ENCODE measurements at places on chromosomes 1 and 21.

DNA sequence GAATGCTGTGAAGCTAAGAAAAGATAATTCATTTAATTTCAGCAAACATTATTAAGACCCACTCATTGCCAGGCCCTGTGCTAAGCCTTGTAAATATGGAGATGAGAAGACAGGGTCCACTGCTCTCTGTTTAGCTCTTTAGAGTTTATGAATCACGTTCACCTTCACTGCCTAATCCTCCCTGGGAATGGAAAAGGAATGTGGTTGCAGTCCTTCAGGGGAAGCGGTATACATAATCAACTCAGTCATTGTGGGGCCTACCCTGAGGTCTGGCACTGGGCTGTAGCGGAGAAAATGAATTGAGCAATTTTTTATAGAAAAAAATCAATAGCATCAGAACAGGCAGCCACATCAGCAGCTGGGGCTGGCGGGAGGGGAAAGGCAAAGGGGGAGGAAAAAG is 412.1 kb upstream of the NFIA start:
- DNase-seq: peak; percentile 87

DNA sequence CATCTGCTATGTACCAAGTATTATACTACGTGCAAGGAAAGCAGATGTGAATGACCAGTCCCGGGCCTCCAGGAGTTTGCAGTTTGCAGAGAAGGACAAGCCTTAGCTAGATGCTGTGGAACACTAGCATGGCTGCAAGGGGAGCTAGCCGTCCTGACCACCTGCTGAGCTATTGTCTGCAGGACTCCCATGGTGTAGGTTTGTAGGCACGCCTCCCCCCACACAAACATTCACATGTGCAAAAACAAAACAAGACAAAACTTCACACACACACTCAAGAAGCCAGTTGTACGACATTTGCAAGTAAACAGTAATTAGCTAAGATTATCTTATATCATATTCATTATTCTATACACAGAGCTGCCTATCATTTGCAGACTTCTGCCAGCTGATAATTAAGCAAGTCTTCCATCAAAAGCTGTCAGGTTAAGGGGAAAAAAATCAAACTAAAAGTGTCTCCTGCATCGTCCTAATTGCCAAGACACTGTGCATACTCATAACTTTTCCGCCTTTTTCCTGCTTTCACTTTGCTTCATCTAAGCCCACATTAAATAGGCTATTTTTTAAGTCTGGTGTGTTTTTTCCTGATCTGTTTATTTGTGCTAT is 10.7 kb upstream of the HNRNPU start:
- DNase-seq: no peak

- DNase-seq: no peak
These were observed 258.1 kb downstream of the HHAT start for GRCh38 chr1:210586771-210587170.

GRCh38 chr1:186605762-186606350 is 74.4 kb downstream of the PTGS2 start:
- DNase-seq: peak; percentile 42

GRCh38 chr1:116908820-116909511 is 750 bp upstream of the PTGFRN start:
- DNase-seq: no peak

DNA sequence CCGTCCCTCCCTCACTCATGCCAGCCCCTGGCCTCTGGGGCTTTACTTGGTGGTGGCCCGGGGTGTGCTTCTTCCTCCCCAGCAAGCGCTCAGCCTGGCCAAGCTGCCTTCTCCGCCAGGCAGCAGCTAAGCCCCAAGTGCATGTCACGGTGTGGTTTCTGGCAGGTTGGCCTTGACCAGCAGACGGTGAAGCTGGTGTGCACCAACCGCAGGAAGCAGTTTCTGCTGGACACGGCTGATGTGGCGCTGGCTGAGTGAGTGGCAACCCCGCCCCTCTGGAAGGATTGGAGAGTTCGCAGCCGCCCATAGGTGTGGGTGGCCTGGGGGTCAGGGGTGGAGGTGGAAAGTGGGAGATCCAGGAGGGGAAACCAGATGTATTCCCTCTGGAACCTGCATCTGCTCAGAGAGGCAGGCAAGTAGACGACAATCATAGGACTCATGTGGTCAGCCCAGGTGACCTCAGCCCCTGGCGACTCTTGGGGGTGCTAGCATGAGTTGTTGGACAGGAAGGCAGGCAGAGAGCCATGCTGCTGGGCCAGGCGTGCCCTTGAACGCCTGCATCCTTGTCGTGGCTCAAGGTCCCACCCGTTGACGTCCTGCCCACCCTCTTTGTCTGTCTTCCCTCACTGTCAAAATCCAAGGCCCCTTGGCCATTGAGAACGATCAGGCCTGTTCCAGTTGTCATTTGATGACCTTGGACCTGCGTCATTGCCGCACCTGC is 7.0 kb upstream of the SLC25A34 start:
- peak; percentile 29 for DNase-seq

GRCh38 chr1:109229531-109230127 is 15.9 kb downstream of the SARS1 start:
- no peak for DNase-seq

DNA sequence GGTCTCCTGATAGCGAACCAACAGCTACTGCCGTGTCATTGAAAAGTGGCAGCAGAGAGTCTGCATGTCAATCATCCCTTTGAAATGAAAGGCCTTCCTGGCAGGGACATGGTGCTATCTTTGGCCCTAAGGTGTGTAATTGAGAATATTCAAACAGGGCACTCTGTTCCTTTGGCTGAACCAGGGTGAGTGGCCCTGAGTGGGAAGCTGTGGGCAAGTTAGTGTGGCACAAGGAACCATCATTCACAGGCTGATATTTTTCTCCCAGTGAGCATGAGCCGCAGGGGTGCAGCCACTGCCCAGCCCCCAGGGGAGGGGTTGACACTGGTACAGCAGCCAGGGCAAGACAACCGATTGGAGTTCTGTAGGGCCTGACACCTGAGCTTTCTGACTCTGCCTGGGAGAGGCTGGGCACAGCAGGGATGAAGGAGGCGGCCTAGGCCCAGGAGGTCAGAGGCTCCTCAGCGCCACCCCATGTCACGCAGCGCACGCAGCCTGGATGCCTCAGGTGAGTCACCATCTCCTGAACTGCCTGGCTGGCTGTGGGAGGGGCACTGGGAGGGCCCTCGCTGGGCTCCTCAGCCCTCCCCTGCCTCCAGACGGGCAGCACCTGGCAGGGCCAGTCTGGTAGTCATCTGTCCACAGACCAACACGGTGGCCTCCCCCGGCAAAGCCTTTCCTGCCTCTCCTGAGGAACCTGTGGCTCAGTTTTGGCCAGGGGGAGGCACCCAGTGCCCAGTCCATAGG is 13.2 kb downstream of the QSOX1 start:
- DNase-seq: peak; percentile 89

DNA sequence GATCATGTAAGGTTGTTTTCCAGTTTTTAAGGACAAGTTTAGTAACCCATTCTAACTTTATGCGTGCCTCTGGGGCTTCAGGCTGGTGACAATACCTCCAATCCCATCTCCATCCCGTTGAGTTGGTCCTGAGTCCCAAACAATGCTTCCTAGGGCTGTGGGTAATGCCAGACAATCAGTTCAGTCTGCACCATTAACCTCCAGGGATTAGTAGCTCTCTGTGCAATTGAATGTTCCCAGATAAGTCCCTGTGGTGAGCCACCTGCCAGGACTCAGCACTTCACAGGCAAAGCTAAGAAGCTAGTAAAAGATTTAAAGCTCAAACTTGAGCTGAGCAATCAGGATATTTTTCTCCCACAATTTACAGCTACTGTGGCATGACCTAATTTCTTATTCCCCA is 462.2 kb upstream of the PTBP2 start:
- DNase-seq: no peak

GRCh38 chr21:45164124-45164511 is 89.7 kb downstream of the ADARB1 start:
- DNase-seq: no peak

DNA sequence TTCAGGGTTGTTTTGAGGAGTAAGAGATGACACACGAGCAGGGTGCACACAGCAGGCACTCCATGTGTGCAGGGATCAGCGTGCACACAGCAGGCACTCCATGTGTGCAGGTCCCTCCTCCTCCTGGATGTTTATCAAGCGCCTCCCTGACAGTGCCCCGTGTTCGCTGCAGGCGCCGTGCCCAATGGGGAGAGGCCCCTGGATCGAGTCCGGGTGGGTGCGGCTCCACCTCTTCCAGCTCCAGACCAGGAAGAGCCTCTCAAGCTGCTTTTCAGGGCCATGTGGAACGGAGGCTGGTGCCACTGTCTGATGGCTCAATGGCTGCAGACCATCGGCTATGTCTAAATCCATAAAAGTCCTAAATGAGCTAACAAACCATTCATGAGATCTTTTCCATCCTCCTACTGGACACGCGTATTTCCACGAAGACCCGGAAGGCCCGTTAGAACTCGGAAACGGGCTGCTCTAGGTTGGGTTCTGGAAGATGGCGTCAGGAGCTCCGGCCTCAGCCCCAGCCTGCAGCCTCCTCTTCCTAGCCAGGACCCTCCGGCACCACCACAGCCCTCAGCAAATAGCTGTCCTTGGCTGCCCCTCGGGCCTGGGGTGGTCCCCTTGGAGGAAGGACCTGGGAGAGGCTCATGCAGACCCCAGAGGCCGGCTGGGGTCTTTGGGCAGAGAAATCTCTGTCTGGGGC is 36.0 kb downstream of the RRP1 start:
- no peak for DNase-seq

DNA sequence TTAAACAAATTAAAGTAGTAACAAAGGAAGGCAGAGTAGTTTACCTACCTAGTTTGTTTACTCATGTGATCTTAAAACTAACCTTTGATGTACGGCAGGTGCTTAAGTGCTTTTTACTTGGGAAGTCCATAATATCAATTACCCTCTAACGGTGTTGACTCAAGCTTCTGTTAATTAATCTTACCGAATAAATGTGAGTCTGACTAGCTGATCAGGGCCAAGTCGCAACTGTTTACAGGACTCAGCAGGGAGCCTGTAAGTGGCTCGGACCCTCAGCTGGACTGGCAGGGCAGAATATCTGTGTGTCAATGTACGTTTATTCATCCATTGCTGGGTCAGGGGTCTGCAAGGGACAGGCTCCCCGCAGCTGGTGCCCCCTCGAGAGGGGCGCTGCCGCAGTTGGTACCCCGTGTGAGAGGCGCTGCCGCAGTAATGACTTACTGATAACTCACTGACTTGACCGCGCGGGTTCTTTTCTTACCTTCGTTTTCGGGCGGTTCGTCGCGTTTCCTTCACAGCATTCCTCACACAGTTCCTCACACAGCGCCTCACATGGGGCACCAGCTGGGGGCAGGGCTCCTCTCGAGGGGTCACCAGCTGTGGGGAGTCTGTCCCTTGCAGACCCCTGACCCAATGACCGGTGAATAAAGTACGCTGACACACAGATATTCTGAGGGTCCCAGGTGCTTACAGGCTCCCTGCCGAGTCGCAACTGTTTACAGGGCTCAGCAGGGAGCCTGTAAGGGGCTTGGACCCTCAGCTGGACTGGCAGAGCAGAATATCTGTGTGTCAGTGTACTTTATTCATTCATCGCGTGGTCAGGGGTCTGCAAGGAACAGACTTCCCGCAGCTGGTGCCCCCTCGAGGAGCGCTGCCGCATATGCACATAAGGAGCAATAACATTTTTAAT is 3.0 kb downstream of the FMO1 start:
- DNase-seq: peak; percentile 66

DNA sequence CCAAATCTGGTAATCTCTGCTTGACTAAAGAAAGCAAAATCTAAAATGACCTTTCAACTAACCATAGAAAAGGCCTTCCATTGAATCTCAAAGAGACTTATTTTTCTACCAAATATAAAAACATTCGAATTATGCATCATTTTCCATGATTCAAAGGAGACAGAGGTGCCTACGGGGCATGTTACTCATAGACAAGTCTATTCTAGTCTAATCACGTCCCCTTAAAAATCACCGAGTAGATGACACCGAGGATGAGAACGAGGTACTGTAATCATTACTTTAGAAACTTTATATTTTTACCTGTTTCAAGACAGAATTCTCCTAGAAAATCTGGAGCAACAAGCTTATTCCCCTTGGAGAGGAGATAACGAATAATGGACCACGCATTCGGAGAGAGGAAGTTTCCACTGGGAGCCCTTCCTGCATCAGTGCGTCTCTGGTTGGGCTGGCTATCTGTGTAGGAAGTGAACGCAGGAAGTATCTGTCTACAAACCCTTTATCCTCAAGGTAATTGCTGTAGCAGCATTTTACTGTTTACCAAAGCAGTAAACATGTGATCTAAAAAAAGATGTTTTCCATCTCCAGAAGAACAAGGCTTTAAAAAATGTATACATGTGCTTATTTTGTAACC is 9.5 kb downstream of the ERG start:
- no peak for DNase-seq

GRCh38 chr1:41790351-41790750 is 128.4 kb downstream of the HIVEP3 start:
- no peak for DNase-seq

- DNase-seq: no peak
These were observed 56.8 kb upstream of the HNRNPU start for GRCh38 chr1:244920911-244921761.

DNA sequence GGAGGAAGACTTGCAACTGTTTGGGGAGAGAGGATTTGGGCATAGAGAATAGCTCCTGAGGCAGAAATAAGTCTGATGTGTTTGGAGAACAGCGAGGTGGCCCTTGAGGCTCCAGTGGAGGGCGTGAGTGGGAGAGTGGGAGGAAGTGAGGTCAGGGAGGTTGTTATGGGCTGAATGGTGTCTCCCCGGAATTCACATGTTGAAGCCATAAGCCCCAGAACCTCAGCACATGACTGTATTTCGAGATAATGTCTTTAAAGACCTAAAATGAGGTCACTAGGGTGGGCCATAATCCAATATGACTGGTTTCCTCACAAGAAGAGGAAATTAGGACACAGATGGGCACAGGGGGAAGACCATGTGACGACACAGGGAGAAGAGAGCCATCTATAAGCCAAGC is 17.9 kb upstream of the APP start:
- no peak for DNase-seq

GRCh38 chr1:35939484-35939883 is 8.6 kb downstream of the AGO3 start:
- DNase-seq: no peak

- DNase-seq: peak; percentile 45
These were observed 43.1 kb downstream of the ZNF281 start for GRCh38 chr1:200366577-200367253.
